ENCODE measurements at places on chromosomes 1 and 21. TPM values are rescaled to one million over a fixed set of nuclear protein-coding genes. Genes with fewer than 3 reads are reported as not detected.

DNA sequence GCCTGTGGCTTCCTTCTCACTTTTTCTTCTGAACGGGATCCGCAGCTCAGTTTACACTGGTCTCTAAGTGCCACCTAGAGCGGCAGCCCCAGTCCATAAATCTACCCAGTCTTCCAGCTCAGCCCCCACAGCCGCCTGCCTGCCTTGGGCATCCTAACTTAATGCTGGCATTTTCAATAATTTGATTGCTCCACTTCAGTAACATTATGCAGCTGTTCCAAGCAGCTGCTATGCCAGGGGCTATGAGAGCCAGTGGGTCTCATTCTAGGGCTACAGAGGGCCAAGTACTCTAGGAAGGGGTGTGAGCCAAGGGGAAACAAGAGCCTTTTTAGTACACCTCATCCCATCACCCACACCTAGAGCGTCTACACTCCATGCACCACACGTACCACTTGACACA, 48.4 kb upstream of the COA6 start:
- no peak for DNase-seq
- H3K4me1 ChIP-seq: peaks cover 5% of the 10 kb centered on the region
- no peaks in the 10 kb centered on the region for H3K27me3 ChIP-seq
- no peak overlapping the region for H3K4me3 ChIP-seq
- no peak overlapping the region for H3K27ac ChIP-seq
- H3K36me3 ChIP-seq: no peaks in the 10 kb centered on the region

DNA sequence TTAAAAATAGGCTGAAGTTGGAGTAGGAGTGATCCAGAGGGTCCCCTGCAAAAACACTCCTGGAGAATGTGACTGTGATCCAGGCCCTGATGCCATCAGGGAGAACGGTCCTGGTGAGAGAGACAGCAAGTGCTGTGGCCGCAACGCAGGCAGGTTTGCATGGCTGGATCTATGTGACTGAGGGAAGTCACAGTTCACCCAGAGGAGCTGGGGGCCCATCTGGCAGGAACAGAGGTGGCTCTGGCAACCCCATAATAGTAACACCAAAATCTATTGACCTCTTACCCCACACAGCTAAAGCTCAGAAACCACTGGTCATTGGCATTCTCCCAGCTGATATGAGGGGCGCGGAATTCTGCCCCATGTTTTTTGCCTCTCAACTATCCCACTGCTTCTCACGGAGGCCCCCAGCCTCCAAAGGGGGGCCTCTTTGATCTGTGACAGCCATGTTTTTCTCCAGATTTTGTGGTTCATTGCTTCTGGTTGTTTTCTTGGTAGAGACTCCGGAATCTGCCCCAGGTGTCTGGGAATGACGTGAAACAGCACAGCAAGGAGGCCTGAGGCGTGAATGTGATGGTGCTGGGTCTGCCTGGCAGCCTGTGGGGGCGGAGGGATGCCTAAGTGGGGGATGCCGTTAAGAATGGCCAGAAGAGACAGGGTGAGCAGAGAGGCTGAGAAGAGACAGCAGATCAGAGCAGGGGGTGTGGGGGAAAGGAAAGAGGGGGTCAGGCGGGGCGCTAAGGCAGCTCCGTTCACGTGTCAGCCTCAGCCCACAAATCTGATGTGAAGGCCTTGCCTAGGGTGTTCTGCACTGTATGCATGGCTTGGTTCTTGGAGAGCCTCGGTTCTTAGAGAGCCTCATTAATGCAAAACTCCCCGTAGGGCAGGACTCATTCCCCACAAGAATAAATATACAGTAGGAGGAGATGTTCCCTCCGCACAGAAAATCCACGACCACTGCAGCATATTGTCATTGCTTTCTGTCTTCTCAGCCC, 23.5 kb downstream of the CASP9 start:
- no peaks in the 10 kb centered on the region for H3K4me1 ChIP-seq
- no peaks in the 10 kb centered on the region for H3K27me3 ChIP-seq
- H3K36me3 ChIP-seq: no peaks in the 10 kb centered on the region

DNA sequence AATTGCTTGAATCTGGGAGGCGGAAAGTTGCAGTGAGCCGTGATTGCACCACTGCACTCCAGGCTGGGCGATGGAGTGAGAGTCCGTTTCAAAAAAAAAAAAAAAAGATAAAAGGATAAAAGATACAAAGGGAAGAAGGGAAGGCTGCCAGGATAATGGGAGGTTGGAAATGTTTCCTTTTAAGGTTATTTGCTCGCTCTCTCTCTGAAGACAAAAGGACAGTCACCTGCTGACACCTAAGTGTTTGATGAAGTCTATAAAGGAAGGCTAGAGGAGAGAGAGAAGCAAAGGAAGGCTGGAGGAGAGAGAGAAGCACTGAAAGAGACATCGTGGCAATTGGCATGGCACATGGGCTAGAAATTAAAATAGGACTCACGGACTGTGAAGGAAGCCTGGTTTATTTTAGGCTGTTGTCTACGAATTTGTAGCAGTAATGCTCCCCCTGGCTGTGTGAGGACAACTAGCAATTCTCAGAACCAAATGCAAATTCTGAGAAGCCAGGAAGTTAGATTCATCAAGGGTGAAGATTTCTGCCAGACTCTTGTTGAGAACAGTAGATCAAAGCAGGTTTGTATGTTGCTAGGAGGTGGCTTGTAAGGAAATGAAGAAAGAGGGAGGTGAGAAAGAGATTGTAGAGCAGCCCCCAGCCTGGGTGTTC, 154.2 kb downstream of the ZP4 start:
- H3K36me3 ChIP-seq: no peaks in the 10 kb centered on the region
- no peak for DNase-seq
- H3K27me3 ChIP-seq: no peaks in the 10 kb centered on the region
- H3K4me1 ChIP-seq: no peaks in the 10 kb centered on the region
- no peak overlapping the region for H3K4me3 ChIP-seq
- H3K27ac ChIP-seq: no peak overlapping the region

DNA sequence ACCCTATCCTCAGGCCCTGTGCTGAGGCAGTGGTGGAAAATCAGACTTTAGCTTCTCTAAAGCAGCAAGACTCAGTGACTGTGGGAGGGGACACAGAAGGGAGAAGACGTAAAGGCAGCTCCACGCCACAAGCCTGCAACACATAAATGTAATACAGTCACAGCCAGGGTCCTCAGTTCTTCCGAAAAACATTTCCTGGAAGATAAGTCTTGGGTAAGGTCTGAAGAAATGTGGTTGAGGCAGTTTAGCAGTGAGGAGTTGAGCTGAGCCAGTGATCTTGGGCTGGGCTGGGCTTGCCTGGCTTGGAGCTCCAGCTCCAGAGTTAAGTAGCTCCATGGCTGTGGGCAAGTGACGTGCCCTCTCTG, 127.8 kb upstream of the ADAR start:
- no peak overlapping the region for H3K4me3 ChIP-seq
- peaks cover 1% of the 10 kb centered on the region for H3K4me1 ChIP-seq
- no peak for DNase-seq
- no peaks in the 10 kb centered on the region for H3K27me3 ChIP-seq

The MRAP gene
- total RNA-seq: not detected

DNA sequence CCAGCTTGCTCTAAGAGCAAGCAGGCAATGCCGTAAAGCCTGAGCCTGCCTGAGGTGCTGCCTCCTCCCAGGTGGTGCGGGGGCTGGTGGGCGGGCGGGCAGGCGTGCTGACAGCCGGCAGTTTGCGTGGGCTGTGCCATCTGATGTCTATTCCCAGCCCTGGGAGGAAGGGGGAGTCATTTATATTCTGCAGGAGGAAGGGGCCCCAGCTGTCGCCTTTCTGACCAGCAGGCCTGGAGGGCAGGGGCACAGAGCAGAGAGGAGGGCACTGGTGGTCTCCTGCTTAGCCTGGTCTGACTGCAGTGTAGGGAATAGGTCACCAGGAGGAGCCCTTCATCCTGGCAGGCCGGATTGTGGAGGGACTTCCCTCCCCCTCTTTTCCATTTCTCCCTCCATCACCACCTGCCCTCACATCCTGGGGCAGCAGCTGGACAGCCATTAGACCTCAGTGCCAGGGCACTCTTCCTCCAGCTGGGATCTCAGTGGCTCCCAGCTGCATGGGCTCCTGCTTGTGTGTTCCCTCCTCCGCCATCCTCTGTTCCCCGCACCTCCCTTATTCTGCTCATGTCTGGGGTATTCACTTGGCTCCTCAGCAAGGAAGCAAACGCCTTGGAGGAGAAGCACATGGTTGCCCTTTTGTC, 4.4 kb downstream of the CYB561D1 start:
- peaks cover 20% of the 10 kb centered on the region for H3K36me3 ChIP-seq
- no peaks in the 10 kb centered on the region for H3K27me3 ChIP-seq
- no peak overlapping the region for H3K4me3 ChIP-seq
- no peak for DNase-seq
- no peak overlapping the region for H3K27ac ChIP-seq

The PTGFRN gene
- total RNA-seq: 8.9 TPM

The TSSK3 gene
- 1.2 TPM for total RNA-seq

The FCGR2B gene
- total RNA-seq: 99.4 TPM

All from GM12878 (cell line).